CD4-positive, alpha-beta T cell treated with Interferon alpha-2 for 1 hour (primary cell): ENCODE measurements at places on chromosomes 4 and X.

DNA sequence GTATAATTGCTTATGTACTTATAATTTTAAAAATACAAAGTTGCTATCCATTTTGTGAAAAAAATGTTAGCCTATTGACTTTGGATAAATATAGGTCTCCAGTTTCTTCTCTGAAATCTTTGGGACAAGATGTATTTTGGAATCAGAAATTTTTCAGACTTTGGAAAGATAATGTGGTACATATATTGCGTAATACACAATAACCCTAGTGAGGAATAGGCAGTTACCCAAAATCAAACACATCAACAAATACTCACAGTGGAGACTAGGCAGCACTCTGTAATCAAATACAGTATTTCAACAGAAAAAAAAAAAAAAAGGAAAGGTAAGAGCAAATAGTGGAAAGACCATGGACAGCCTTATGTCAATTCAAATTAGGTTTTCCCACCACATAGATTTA, 796.8 kb downstream of the ADGRL3 start:
- no peak for DNase-seq

DNA sequence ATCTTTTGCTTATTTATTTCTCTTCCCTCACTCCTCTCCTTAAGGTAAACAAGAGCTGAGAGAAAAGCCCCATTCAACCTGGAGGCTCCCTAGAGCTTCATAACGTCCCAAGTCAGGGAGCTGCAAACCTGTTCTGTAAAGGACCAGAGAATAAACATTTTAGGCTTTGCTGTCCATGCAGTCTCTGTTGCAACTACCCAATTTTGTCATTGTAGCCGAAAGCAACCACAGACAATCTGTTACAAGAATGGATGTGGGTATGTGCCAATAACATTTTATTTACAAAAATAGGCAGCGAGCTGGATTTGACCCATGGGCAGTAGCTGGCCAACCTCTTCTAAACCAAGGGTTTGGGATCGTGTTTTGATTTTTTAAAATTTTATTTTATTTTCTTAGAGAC, 71.3 kb upstream of the TBL1X start:
- no peak for DNase-seq

DNA sequence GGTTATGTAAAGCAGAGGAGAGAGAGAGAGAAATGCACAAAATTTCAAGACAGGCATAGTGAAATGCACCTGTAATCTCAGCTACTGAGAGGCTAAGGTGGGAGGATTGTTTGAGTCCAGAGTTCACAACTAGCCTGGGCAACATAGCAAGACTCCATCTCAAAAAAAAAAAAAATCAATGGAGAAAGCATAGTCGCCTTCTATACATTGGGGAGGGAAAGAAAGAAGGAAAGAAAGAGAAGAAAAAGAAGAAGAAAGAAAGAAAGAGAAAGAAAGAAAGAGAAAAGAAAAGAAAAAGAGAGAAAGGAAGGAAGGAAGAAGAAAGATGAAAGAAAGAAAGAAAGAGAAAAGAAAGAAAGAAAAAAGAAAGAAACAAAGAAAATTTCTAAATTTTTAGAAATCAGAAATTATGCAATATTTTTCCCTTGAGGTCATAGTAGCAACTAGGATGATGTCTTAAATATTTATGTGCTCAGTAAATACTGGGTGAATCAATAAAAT, 53.4 kb downstream of the DKK2 start:
- no peak for DNase-seq

DNA sequence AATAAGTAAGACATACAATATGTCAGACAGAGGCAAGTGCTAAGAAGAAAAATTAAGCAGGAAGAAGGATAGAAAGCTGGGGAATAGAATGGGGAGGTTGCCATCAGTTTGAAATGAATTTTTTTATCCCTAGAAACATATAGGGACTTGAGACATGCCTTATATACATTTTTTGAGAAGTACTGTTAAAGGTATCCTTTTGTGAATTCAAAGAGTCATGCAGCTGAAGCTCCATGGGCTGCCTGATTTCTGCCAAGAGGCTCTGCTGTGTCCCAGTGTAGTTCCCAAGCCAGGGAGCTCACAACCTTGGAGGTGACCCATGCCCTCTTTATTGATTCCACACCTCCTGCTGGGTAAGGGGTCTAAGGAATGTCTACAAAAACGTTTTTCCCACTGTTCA, 564.6 kb upstream of the DIPK2B start:
- DNase-seq, result no peak

GRCh38 chr4:153735906-153736461, 23.8 kb downstream of the RNF175 start:
- no peak for DNase-seq

DNA sequence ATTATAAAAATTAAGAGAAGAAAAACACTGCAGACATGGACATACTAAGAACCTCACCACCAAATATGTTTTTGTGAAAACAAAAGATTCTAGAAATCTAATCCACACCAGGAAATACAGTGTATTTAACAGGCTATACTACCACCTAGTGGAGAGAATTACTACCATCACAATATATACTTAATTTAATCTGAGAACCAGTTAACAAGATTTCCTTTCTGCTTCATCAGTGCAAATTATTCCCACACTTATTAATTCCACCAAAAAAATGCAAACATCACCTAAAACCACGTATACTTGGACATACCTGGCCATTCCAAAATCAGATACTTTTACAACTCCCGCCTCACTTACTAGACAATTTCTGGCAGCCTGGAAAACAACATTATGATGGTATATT, 7.0 kb upstream of the TXK start:
- DNase-seq, result no peak

- no peak for DNase-seq
These were observed 28.6 kb upstream of the MAGEA11 start for GRCh38 chrX:149682956-149683947.

DNA sequence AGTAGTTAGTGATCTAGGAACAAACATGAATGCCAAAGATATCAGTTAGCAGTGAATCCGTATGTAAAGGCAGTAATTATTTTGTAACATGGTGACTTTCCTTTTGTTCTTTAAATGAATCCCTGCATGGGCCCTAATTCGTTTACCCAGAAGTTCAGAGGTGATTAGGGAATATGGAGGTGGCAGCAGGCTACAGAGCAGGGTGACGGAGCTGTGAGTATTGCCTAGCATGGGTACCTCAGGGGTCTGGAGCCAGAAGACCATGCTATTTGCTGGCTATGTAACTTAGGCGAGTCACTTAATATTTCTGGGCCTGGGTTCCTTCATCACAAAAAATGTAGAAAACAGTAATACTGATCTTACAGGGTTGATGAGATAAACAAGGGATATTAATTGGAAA, 184.9 kb downstream of the ENOX2 start:
- no peak for DNase-seq

GRCh38 chr4:145278341-145279121, 98.1 kb upstream of the OTUD4 start:
- DNase-seq, result no peak

- no peak for DNase-seq
These were observed 103.9 kb upstream of the MAOA start for GRCh38 chrX:43552156-43552555.

DNA sequence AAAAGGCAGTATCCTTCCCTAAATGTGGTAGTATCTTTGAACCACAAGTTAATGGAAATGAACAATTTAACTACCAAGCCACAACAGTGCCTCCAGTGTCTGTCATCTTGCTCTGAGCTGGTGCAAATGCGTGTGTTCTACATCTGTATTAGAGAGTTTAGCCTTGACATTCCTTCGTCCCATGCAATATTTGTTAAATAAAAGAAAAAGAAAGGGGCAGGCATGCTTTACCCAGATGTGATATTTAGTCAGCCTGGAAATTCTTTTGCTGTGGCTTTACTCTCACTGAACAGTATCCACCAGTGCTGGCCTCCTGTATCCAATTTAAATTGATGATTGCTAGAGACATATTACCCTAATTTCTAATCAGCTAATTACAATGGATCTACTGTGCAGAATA, 310.5 kb downstream of the CFAP299 start:
- DNase-seq, result no peak

DNA sequence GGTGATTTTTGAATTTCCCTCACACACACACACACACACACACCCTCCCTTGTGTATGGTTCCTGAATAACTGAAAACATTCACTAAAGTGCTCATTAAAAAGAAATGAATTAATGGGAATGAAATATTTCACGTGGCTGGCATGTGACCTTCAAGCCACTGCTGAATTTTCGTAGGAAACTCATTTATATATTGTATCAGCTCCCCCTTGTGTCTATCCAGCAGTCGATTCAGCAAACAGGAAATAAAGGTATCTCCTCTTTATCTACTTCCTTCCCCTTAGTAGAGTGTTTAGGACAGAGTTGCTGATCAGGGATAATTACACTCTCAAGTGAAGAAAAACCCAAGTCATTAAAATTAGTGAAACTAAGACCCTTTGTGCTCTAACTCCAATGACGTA, 912.6 kb upstream of the LCORL start:
- DNase-seq, result no peak

DNA sequence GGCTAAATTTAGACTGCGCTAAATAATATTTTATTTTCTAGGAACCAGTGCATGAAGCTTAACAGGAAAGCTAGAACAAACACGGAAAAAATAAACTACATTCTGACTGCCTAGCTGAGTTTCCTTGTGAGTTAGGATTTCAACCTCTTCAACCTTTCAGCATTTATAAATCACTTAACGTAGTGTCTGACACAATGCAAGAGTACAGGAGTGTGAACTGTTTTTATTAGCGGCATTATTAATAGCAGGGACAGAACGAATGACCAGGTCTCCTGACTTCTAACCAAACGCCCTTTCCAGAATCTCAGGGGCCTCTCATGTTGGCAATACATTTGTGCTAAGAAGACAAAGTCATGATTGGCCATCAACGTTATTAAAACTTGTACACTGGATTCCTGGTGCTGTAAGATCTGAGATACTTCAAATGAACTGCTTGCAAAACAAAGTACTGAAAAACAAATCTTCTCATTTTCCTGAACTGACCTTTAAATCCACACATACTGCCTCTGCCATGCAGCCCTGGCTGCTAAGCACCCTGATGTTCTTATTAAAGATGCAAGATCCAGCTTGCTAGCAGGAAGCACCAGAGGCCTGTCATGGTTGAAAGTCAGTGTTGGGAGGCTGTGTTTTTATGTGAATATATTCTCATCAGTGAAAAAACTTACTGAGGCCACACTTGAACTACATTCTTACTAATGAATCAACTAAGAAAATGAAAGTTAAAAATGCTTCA, 380.4 kb upstream of the CPEB2 start:
- DNase-seq, result no peak

- no peak for DNase-seq
These were observed 149.1 kb downstream of the SLC39A8 start for GRCh38 chr4:102196221-102196620.

- DNase-seq, result no peak
These were observed 497 bp downstream of the HPGD start for GRCh38 chr4:174521800-174522182.

DNA sequence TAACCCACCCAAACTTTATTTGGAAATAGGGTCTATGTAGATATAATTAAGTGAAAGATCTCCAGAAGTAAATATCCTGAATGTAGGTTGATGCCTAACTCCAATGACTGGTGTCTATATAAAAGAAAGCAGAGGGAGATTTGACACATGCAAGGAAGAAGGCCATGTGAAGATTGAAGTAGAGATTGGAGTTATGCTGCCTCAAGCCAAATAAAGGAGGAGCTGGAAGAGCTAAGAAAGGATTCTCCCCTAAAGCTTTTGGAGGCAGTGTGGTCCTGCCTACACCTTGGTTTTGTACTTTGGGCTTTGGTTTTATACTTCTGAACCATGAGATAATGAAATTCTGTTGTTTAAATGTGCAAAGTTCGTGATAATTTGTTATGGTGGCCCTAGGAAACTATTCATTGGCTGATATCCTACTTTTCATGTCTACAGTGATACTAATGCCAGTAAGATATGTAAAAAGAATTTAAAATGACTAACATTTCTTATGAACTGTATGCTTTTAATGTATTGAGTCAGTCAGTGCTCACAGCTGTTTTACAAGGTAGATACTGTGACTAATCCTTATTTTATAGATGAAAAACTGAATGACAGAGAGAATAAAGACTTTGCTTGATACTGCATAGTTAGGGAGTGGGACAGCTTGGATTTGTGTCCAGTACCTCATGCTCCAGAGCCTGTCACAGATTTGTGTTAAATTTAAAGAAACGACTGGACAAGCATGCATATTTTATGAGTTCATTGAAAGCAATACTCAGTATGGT, 5.9 kb upstream of the RAB40AL start:
- no peak for DNase-seq

- peak; percentile 38 for DNase-seq
These were observed 10.0 kb downstream of the QRFPR start for GRCh38 chr4:121370729-121371325.

DNA sequence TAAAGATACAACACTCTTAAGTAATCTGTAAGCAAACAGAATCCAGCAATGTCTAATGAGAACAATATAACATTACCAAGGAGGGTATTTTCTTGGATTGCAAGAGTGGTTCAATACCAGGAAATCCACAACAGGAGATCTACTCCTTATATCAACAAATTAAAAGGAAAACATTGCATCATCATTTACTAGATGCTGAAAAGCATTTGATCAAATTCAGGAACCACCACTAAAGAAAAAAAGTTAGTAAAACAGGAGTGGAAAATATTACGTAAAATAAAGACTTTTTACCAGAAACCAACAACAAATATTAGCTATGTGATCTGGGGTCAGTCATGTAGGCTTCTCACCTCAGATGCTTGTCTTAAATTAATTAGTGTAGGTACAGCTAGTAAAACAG, 66.8 kb upstream of the MAB21L2 start:
- no peak for DNase-seq

DNA sequence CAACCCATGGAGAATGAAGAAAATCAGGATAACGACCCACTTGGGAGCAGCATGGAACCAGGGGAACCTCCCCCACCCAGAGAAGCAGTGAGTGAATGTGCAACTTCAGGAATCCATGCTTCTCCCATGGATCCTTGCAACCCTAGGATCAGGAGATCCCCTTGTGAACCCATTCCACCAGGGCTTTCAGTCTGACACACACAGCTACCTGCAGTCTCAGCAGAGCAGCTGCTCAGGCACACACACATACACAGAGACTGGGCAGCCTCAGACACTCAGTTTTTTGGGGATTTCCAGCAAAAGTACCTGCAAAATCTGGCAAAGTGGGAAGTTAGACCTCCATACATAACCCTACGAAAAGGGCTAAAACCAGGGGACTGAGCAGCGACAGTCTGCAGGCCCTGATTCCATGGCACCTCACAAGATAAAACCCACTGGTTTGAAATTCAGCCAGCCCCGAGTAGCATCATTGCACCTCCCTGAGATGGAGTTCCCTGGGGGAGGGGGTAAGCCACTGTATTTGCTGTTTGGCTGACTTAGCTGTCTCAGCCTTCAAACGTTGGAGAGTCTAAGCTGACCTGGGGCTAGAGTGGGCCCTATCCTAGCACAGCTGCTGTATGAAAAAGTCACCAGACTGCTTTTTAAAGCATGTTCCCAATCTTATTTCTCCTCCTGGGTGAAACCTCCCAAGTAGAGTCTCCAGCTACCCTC, 737.5 kb upstream of the NDST4 start:
- no peak for DNase-seq
